ENCODE measurements at places on chromosomes 6 and 20. TPM values are rescaled to one million over a fixed set of nuclear protein-coding genes. Genes with fewer than 3 reads are reported as not detected.

DNA sequence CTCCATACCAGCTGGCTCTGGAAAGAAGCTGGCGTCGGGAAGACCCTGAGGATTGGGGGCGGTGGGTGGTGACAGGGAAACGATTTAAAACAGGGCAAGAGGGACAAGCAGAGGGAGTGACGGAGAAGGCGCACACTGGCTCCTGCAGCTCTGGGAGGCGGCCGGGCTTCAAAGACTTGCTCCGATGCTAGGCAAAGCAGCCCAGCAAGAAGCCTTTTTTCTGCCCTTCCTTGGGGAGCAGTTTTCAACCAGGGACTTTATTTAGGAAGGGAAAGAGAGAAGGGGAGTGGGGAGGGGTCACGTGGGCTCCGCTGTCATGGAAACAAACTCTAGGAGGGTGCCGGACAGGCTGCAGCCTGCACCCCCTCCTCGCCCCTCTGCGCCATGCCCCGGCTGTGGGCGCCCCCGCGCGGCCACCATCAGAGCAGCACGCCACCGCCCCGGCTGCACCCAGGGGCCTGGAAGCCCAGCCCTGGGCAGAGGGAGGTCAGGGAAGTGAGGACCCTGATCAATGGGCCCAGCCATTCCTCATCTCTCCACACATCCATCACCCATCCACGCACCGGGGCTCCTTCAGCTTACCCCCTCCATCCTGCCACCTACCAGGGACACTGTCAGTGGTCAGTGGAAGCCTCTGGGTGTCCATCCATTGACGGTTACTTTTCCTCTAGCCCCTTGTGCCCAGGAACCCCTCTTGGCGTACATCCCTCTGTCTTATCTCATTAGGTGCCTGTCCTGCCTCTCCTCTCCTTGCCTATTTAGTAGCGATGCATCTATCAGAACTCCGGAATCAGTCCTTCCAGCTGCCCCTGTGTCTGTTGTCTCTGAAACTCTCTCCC is 66.6 kb upstream of the CCDC167 start:
- peak; percentile 51 for DNase-seq

GRCh38 chr20:58306421-58307261 is 2.9 kb upstream of the RAB22A start:
- DNase-seq: peak; percentile 56

DNA sequence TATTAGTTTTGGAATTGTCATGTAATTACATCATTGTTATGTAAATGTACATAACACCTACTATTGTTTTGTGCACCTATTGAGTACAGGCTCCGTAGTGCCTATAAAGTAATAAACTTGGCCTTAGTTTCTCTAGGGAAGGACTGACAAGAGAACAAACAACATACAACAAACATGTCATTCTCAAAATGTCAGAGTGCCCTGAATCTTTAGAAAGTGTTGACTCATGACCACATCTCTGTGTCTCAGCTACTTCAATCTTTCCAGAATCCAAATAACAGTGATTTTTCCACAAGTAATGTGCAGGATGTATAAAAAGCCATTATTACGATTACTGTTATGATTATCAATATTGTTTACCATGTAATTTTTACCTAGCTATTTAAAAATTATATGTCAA is 17.2 kb downstream of the LAMP5 start:
- no peak for DNase-seq

The SUPT3H gene
- 15.8 TPM for total RNA-seq
